ENCODE measurements at places on chromosomes 5 and 9. TPM values are rescaled to one million over a fixed set of nuclear protein-coding genes. Genes with fewer than 3 reads are reported as not detected.

Gene CHSY3
- 105 TPM for total RNA-seq

Gene CDO1
- total RNA-seq, result not detected

Gene IL31RA
- total RNA-seq, result 0.48 TPM

Gene RNF14
- 37.1 TPM for total RNA-seq

Gene RNF224
- total RNA-seq, result not detected

Gene SPACA9
- 3.1 TPM for total RNA-seq

Gene ADAMTSL1
- total RNA-seq, result 26.5 TPM

Gene PCDHB3
- total RNA-seq, result 0.72 TPM

Gene NR2F1-AS1
- 44.1 TPM for total RNA-seq

GRCh38 chr9:35333551-35333950, 156.4 kb upstream of the RUSC2 start:
- peak; percentile 14 for DNase-seq

- DNase-seq, result no peak
These were observed 368.8 kb upstream of the SPATA31A5 start for GRCh38 chr9:60545346-60545877.

- DNase-seq, result no peak
These were observed 324.1 kb downstream of the CDH10 start for GRCh38 chr5:24320643-24321042.

GRCh38 chr5:158463188-158463587, 604.2 kb upstream of the CLINT1 start:
- DNase-seq, result no peak

- peak; percentile 8 for DNase-seq
These were observed 190.4 kb downstream of the DRD1 start for GRCh38 chr5:175253597-175253996.

DNA sequence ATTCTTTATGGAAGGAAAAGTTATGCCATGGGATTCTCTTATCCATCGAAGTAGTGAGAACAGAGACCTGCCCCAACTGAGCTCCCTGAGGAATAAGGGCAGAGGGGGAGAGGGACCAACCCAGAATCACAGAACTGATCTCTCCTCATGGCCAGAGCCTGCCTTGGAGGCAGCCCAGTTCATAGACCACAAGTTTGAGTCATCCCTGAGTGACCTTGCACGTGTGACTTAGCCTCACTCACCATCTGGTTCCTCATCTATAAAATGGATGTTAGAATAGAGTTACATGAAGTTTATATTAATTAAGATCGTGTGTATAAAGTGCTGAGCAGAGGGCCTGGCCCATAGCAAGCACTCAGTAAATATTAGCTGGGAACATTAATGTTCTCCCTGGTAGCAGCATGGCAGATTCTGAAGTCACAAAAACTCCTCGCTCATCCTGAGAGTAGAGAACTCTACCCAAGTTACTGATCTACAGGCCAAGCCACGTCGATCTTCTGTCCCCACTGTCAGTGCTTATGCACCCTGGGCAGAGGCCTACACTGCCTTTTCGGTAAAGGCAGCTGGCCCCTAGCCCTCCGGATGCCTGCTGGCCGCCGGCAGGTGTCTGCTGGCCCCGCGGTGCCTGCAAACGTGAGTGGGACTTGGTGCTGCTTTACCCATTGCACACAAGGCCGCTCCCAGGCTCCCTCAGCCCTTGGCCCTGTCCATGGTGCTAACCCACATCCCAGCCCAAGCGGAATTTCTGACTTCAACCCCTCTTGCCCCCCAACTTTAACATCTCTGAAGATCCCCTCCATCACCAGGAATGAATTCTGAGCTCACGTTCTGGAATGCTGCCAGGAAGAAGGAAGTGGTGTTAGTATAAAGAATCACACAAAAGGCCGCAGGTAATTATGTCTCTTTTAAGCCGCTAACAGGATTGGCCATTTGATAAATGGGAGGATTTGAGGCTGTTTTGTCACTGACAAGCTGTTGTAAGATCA, 61.1 kb upstream of the ARAP3 start:
- DNase-seq, result peak; percentile 33

DNA sequence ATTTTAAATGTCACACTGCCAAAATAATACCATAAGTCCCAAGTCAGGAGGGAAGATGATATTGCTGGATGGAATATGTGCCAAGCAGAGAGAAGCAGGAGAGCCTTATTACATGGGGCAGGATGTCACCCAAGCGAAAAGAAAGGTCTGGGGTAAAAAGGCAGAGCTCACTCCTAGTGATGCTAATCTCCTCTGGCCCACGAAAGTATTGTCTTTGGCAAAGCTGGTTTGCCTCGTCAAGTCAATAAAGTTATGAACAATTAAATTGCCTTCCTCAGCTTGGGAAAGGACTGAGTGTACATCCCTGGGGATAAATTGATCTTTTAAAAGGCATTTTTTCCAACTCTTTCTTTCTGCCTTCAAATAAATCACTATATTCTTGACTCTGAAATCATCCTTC, 220.6 kb downstream of the DMAC1 start:
- DNase-seq, result no peak

DNA sequence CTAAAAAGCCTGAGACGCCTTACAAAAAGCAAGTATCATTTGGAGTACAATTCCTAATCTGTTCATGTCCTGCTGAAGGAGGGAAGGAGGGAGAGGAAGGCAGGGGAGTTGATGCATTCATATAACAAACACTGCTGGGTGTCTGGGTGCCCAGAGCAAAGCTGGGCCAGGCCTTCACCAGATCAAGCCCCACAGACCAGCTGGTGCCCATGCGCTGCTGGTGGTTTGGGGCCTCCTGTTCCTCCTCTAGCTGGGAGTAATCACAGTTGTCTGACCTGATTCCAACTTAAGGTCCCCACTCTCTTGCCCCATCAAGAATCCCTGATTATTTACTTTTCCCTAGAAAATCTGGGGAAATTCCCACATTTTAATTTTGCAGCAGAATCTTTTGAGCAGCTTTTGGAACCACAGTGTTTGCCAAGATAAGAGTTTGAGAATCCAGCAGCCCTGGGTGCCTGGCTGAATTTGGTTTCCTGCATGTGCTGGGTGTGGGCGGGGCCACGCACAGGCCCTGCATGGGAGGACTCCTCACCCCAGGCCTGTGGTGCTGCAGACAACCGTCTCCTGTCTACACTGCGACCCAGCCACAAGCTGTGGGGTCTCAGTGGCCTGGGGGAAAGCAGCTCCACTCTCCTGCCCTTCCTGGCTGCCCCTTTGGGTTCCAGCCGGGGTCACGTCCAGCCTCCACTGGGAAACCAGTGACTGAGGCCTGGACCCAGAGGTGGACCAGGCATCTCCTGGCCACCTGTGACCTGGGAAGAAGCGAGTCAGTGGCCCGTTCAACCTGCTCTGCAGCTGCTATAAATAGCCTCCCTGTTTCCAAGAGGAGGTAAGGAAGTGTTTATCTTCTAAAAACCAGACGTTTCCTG, 47.5 kb downstream of the NEURL1B start:
- DNase-seq, result peak; percentile 44

DNA sequence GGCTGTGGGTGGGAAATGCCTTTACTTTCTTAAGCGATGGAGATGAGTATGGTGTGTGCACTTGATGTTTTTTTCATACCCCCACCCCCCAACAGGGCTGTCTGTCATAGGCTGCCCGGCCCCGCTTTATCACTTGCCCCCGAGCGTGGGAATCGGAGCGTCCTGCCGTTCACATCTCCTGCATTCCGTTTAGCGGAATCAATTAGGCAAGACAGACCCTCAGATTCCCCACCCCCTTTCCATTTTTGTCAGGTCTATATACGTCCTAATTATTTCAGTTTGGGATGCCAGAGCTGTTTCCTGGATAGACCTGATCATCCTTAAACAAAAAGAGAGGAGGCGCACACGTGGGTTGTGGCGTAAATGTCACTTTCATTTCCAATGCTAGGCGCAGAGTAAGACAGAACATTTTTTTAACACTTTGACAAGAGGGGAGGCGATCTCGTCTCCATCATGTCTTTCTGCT, 217.2 kb downstream of the MEF2C start:
- DNase-seq, result no peak

- no peak for DNase-seq
These were observed 6.4 kb upstream of the ST6GALNAC6 start for GRCh38 chr9:127905788-127906191.

DNA sequence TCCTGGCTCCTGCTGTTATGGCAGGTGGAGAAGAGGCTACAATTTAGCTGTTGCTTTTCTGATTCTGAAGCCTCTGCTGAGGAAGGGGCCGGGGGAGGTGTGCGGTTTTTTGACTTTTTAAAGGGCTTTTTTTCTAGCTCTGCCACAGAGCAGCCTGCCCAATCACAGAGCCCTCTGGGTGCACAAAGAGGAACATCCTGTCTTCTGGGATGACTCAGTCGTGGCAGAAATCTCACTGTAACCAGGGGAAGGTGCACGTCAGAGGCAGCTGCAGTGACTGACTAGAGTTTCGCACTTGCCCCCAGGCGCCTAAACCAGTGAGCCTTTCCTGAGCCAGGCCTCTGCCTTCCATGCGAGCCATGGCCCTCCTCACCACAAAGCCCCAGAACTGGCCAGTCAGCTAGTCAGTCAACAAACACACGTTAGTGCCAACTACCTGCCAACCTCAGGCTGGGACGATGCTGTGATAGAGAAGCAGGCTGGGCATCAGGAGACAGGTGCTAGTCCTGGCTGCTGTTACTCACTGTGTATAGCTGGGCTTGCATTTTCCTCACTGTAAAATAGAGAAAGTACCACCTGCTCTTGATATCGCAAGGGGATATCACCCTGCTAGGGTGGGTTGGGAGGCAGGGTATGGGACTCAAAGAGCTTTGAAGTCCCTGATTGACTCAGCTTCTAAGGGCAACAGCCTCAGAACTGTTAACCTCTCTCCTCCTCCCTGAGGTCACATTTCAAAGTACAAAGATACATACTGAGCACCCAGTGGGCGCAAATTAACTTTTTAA, 2.2 kb downstream of the AKNA start:
- DNase-seq, result peak; percentile 82

DNA sequence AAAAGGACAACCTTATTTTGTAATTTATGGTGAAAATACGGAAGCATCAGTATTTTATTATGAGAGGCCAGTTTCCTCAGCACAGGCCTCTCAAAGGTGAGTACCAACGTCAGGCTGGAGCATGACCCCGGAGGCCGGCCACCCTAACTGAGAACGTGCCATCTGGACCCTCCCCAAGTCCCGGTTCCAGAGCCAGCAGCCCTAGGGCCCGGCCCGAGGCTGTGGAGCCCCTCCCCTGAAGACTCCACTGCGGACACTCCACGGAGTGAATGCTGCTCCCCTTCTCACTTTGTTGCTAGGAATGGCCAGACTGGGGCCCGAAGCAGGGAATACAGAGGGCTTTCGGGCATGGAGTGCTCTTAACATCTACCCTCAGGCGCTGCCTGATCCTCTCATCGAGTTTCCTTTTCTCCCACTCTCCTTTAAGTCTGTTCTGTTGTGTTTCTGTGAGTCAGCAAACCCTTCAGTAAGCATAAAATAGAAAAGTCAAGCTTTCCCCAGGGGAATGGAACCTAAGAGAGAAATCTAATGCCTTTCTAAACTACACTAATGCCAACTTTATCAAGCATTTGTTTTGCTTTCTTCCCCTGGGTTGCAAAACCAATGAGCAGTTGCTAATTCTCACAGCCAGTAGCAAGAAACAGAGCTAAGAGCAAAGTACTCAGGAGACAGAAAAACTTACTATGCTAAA, 4.5 kb downstream of the BRD9 start:
- DNase-seq, result no peak

GRCh38 chr5:72860499-72860898, 44.0 kb downstream of the TNPO1 start:
- no peak for DNase-seq

- DNase-seq, result no peak
These were observed 214.3 kb downstream of the ARRDC3 start for GRCh38 chr5:91168859-91169258.

- DNase-seq, result peak; percentile 57
These were observed 85.6 kb downstream of the SLC28A3 start for GRCh38 chr9:84254972-84255371.

- DNase-seq, result no peak
These were observed 48.6 kb downstream of the PSMB7 start for GRCh38 chr9:124366476-124367220.

DNA sequence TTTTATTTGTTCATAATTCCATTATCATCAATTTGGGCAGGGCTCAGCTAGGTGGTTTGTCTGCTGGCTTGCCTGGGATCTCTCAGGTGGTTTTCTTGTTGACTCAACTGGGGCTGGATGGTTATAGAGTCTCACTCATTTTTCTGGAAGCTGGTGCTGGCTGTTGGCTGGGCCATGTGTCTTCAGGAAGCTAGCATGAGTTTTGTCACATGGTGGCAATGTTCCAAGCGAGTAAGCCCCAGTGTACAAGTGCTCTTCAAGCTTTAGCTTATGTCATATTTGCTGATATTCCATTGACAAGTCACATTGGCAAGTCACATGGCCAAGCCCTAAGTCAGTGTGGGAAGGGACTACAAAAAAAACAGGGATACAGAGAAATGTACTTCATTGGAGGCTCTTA, 2.3 kb upstream of the RASEF start:
- DNase-seq, result no peak

DNA sequence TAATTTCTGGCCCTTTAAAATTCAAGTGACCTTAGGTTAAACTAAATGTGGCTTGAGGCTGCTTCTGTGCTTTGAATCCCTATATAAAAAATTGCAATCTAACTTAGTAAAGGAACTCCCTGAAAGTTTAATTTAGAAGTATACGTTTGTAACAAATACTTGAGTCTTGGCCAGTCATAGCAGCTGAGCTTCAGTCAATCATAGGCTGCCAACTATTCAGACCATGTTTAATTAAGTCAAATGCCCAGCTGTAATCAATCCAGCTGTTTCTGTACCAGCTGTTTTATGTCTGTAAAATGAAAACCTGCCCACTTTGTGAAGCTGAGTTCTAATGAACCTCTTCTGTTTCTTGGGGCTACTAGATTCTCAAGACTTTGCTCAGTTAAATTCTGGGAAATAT, 760.1 kb downstream of the MAT2B start:
- no peak for DNase-seq

GRCh38 chr9:130407916-130408663, 36.7 kb upstream of the ASS1 start:
- no peak for DNase-seq

DNA sequence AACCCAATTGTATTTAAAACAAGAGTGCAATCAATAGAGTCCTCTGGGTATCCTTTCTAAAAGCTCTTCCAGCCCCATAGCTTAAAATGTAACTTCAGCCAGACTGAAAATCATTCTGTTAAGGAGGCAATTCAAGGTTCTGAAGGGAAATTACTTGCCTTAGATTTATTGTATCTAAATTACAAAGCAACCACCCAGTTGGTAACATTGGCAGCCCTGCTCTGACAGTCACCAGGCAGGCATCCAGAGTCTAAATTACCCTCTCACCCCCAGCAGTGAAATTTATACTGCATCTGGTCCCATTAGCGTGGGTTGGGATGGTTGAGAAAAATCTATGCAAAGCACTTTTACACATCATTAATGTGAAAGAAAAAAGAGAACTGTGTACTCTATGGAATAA, 514.7 kb downstream of the MTRR start:
- no peak for DNase-seq

- no peak for DNase-seq
These were observed 17.7 kb upstream of the LRRC14B start for GRCh38 chr5:173392-174290.

DNA sequence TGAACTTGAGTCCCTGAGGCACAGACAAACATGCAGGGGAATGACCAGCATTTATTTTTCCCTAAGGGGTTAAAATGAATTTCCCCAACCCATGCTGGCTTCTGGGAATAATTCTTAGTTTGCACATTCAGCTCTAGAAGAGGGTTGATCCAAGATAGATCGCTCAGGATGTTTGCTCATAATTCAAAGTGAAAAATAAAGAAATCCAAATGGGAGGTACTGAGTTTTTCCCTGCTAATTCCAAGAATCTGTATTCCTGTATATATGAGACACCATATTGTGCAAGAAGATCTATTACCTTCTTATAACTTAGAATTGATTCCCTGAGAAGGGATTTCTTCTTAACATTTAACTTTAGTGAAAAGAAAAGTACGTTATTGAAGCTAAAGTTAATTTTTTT, 96.2 kb downstream of the VCAN start:
- DNase-seq, result no peak

GRCh38 chr5:78490709-78491485, 130.5 kb downstream of the SCAMP1 start:
- DNase-seq, result no peak

All from umbilical cord (tissue), 2 donors.